SJCRH30 (cell line): ENCODE measurements at places on chromosomes 12 and 14. TPM values are rescaled to one million over a fixed set of nuclear protein-coding genes. Genes with fewer than 3 reads are reported as not detected.

DNA sequence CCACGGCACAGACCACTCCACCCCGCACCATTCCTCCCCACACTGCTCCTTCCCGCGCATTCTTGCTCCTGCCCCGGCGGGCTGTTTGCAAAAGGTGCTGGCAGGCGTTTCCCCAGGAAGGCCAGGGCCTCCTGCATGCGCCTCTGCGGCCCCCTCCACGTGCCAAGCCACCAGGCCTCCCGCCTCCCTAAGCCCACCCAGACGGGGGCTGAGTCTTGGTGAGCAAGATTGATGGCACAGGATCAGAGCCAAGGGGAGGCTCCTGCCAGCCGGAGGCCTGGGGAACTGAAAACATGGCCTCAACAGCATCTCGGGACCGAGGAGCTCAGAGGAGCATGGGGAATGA, 328.3 kb upstream of the DIO3 start:
- DNase-seq, result no peak

The PTCSC3 gene
- total RNA-seq, result not detected in 2 replicates

DNA sequence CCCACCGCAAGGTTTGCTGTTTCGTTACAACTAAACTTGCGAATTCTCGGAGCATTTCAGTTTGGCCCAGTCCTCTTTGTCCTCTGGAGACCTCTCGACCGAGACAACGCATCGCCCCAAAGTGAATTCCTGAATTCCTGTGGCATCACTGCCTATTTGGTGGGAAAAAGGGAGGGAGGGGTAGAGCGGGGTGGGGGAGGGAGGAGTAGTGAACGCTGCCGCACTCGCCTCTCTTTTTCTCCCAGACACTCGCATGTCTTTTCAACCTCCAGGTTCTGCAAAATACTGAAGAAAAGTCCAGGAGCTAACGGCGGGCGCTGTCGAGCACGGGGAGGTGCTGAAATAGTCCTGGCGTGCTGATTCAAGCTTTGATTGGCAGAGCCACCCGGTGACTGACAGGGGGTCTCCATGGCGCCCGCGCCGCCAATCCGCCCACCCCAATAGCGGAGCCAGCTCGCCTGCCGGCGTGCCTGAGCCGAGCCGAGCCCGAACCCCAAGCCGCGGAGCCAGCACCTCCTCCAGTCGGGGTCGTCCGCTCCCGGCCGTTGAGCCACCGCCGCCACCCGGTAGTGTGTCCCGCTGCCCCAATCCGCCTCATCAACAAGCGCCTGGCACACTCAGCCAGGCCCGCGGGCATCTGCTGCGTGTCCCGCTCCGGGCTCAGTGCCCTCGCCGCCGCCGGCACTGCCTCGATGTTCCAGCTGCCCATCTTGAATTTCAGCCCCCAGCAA, at the start of gene SIX6:
Gene SIX6 (plus strand): TSS at position 440 of the 731 bp plus-strand sequence. CDS start 253 bp downstream, at position 693.
- DNase-seq, result no peak

- no peak for DNase-seq
Observed at GRCh38 chr14:52355526-52355925, 41.4 kb downstream of the PTGER2 start.

DNA sequence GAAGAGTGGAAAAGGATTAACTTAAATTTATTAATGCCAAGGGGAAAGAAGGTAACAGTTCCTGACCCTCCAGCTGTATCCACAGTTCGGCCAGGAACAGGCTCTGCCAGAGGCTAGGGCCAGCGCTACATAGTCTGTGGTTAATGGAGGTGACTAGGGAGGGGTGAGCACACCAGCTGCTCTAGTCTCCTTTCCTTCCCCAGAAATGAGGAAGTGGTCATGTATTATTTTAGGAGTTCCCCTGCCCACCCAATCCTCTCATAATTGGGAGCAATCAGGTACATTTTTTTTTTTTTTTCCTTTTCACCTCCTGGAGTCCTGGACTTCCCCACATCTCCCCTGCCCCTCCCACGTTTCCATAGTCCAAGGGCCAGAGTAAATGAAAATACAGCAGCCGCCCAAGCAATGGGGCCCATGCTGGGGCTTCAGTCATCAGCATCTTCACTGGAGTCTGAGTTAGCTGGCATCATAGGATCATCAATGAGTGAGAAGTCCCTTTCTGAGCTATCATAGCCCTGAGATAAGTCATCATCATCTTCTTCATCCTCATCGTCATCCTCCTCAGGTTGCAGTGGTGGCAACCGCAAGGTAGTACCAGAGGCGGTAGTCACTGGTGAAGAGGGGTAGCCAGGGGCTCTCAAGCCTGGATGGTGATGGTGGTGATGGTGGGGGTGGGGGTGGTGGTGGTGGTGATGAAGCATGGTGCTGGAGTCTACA, 1.5 kb upstream of the SUPT16H start:
- peak; percentile 18 for DNase-seq

The ZC2HC1C gene
- total RNA-seq, result not detected in 2 replicates

DNA sequence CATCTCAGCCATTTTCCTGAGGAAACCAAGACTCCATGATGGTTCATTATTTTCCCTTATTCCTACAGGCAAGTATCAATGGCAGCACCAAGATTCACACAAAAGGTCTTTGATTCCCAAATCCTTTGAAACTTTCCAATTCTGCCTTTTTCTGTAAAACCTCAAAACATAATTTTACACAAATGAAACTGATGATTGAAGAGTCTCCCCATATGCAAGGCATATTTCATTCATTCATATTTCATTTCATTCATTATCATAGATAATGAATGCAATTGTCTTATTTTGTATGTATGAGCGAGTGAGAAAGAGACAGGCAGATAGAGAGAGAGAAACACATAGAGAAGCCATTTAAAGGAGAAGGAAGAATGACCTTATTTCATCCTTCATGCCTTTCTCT, 172.8 kb downstream of the BTG1 start:
- no peak for DNase-seq

The GSC gene
- total RNA-seq, result 0.10 and 0.43 TPM in 2 replicates

The NFATC4 gene
- total RNA-seq, result 33.3 and 39.3 TPM in 2 replicates
